Hematopoietic multipotent progenitor cell treated with erythropoietin and hydrocortisone succinate and interleukin-3 and kit ligand, for 6 days (in vitro differentiated cells): ENCODE measurements at places on chromosomes 2 and 18.

GRCh38 chr2:27379836-27380625 lies 503 bp downstream of the ZNF513 start:
- DNase-seq = peak; percentile 72

DNA sequence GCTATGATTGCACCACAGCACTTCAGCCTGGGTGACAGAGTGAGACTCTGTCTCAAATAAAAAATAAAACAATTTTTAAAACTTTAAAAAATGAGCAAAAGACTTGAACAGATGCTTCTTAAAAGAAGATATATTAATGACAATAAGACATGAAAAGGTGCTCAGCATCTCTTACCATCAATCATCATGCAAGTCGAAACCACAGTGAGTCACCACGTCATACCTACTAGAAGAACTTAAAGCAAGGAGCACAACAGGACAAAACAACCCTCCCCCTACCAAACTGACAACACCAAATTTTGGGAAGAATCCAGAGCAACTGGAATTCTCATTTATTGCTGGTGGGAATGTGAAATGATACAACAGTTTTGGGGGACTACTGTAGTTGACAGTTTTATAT lies 251.6 kb downstream of the BCL2 start:
- no peak for DNase-seq

DNA sequence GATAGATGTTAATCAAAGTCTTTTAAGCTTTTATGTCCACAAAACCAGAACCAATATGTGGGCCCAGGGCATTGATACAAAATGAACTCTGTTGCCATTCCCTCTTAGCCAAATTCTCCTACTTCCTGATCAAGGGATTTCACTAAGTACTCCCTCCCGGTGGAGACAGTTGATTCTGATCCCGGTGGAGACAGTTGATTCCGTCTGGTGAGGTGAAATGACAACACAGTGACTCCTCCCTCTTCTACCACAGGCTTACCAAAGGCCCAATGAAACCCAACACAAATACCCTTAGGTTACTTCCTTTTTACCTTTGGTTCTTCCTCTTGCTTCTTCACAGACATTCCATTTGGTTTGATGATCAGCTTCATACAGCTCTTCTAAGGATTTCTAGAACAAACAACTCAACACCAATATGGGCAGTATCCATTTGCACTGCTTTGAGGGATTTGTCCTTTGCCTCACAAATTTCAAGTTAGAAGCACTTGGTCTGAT lies 153.8 kb downstream of the IKZF2 start:
- DNase-seq = no peak

GRCh38 chr2:76998704-76999103 lies 523.5 kb downstream of the LRRTM4 start:
- no peak for DNase-seq

DNA sequence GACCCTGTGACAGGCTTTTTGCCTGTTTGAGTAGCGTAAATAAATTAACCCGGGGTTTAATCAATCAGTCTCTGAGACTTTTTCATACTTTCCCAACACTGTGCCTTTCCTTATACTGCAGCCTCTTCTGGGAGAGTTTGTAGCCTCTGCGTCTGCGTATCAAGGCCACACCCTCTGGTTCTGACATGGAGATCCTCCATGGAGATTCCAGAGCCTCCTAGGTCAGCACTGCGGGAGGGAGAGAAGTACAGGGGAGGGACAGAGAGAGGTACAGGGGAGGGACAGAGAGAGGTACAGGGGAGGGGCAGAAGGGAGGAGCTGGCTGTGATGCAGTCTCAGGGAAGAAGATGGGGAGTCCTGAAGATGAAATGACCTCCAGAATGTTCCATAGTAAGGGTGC lies 166.0 kb downstream of the ARL4C start:
- no peak for DNase-seq

GRCh38 chr2:110113961-110114591 lies 1.5 kb downstream of the MALL start:
- DNase-seq = peak; percentile 1

GRCh38 chr18:26854292-26854881 lies 11.1 kb downstream of the AQP4 start:
- DNase-seq = no peak

DNA sequence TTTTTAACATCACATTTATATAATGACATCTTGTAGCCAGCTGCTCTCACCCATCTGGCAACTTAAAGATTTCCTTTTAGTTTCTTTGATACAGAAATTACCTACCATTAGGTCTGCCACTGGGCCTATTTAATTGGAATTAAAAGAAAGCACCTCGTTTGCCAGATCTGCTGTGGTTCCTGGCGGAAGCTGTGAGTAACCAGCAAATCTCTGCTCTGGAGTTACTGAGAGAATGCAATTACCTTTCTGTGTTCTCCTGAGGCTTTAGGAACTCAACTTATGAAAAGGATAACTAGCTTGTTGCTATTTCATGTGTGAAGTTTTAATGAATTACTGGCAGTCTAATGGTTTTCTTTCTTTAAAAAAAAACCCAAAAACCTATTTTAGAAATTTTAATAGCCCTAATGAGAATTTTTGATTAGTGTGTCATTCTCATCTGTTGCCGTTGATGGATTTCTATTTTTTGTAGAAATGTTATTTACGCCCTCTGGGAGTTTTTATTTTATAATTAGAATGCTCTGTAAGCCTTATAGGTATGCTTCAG lies 69.7 kb upstream of the LYPD6B start:
- DNase-seq = no peak

GRCh38 chr2:186477790-186478189 lies 8.3 kb upstream of the ZC3H15 start:
- DNase-seq = peak; percentile 16

GRCh38 chr18:13541621-13542519 lies 184.5 kb downstream of the FAM210A start:
- no peak for DNase-seq

DNA sequence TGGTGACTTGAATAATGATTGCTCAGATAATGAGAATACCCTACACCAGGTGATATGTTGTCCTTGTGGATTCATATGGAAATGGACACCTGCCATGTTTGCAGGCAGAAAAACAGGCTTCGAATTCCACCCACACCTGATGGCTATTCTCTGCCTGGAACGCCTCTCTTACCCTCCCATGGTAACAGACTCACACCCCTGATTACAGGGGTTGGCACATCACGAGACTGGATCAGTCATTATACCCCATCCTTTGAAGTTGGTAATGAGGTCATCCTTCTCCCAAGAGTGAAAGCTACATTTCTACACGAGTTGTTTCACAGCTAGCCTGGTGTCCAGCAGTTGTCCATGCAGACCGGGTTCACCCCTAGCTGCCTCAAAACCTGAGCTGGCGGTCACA lies 71.4 kb upstream of the MBOAT2 start:
- no peak for DNase-seq
